ENCODE measurements at places on chromosomes 4 and X. TPM values are rescaled to one million over a fixed set of nuclear protein-coding genes. Genes with fewer than 3 reads are reported as not detected.

BMP15 gene
- total RNA-seq, result not detected

ZNF157 gene
- total RNA-seq, result 0.63 TPM

- no peak for DNase-seq
Measured at GRCh38 chr4:169052594-169052945, 42.5 kb upstream of the CBR4 start.

- no peak for DNase-seq
Measured at GRCh38 chrX:46941341-46941740, 29.1 kb downstream of the JADE3 start.

UGT2B17 gene
- total RNA-seq, result not detected

Measured in kidney epithelial cell (primary cell).